CD4-positive, alpha-beta T cell treated with Interleukin-10 for 1 hour (primary cell): ENCODE measurements at places on chromosomes 16 and 17.
A peak's percentile ranks its signal among the peaks of the same experiment; 100 is the strongest.

DNA sequence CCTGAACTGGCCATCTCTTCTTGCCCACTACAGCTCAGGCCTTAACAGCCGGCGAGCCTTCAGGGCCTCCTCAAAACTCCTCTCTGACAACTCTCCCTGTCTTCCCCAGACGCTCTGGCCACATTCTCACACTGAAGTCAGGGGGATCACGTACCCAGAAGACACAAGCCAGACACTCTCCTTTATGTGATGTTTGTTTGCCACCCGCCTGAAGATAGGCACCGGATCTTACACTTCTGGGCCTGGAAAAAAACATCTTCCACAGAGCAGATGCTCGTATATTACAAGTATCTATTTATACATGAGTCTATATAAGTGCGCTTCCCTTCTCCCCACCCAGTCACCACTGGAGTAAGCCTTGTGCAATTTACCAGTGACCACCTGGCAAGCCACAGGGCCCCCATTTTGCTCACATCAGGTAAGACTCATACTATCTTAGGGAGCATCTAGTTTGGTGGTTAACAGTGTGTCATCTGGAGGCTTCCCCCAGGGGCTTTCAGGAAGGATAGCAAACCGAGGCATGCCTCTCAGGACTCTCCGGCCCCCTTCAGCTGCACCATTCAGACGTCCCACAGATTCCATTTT, 349.4 kb downstream of the SOX9 start:
- no peak for DNase-seq

DNA sequence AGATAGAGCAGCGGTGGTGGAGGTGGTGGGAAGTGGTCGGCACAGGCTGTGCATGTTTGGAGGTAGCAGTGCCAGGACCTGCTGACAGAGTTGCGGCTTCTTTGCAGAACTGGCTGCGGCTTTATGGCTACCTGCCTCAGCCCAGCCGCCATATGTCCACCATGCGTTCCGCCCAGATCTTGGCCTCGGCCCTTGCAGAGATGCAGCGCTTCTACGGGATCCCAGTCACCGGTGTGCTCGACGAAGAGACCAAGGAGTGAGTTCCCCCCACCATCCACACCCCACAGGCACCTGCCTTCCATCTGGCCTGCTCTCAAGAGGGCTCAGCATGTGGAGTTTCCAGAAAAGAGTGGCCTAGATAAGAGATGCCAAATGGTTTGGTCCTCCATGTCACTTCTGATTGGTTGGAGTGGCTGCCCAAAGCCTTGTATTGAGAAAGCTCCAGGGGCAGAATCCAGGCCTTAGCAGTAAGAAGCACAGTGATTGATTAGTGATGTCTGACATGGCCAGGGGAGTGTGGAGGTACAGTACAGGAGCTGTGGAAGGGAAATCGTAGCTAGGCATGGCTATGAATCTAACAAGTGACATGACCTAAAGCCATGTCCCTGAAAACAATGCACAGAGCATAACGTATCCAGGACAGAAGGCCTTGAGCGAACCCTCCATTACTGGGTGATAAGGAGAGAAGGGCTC, 12.0 kb downstream of the MMP15 start:
- no peak for DNase-seq

GRCh38 chr16:55009581-55009980, 78.9 kb downstream of the IRX5 start:
- DNase-seq = no peak

GRCh38 chr16:75565640-75566039, 539 bp upstream of the GABARAPL2 start:
- DNase-seq = no peak

DNA sequence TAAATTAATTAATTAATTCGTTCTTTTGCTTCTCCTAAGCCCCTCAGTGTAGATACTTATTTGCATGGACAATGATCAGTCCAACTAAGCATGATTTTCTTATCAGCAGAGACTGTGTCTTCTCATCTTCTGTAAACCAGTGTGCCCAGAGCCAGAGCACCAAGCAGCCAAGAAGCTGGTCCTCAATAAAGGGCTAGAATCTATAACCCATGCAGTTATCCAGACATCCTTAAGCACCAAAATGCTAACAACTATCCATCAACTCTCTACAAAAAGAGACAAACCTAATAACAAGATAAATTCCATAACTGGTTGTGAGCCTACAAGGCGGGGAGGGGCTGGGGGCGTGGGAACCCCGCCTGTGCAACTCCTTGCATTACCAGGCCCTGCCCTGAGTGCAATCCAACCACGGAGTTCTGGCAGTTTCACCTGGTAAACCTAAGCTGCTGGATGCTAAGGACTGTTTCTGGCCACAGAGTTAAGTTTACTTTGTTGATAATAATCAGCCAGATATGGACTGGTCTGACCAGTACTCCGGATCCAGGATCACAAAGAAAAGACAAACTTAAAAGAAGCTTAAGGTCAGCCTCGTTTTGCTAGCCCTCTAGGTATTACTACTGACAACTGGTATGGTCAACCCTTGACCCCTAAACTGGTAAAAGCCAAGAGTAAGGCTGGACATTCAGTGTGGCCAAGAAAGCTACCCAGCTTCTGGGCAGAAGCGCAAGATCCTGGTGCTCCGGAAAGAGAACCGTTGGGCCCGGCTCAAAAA, 51.5 kb downstream of the ZFHX3 start:
- no peak for DNase-seq

- no peak for DNase-seq
Observed at GRCh38 chr16:5042574-5043171, 8.9 kb upstream of the NAGPA start.

- DNase-seq = peak; percentile 85
Observed at GRCh38 chr17:7686222-7687071, 843 bp downstream of the TP53 start.

DNA sequence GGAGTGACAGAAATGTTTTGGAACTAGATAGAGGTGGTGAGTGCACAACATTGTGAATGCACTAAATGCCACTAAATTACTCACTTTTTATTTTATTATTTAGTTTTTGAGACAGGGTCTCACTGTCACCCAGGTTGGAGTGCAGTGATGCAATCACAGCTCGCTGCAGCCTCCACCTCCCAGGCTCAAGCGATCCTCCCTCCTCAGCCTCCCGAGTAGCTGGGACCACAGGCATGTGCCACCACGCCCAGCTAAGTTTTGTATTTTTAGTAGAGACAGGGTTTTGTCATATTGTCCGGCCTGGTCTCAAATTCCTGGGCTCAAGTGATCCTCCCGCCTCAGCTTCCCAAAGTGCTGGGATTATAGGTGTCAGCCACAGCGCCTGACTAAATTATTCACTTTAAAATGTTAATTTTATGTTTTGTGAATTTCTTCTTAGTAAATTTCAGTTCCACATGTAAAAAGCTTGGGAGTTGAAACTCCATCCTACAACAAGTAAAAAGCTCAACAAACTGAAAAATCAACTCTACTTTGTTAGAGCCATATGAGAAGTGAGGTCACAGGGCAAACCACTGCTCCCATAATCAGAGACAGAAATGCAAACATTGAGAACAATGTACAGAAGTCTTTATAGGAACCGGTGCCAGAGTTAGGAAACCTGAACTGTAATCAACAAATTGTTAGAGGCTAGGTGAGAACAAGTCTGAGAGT, 13.8 kb upstream of the SLC5A10 start:
- no peak for DNase-seq

GRCh38 chr17:73192206-73192893, 505 bp upstream of the COG1 start:
- DNase-seq = no peak

DNA sequence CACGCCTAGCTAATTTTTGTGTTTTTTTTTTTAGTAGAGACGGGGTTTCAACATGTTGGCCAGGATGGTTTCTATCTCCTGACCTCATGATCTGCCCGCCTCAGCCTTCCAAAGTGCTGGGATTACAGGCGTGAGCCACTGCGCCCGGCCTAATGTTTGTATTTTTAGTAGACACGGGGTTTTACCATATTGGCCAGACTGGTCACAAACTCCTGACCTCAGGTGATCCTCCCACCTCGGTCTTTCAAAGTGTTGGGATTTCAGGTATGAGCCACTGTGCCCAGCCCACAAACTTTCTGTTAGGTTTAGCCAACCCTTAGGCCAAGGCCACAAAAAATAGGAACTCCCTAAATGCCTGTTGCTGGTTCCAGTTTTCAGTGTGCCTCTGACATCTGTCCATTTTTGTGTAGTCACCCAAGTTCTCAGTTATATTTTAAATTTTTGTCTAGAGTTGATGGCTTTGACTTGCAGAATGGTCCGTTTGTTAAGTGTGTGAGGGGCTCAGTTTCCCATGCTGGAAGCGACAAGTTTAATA, 12.7 kb downstream of the CCL16 start:
- DNase-seq = no peak

GRCh38 chr17:67891481-67892119, 66.3 kb downstream of the BPTF start:
- no peak for DNase-seq

DNA sequence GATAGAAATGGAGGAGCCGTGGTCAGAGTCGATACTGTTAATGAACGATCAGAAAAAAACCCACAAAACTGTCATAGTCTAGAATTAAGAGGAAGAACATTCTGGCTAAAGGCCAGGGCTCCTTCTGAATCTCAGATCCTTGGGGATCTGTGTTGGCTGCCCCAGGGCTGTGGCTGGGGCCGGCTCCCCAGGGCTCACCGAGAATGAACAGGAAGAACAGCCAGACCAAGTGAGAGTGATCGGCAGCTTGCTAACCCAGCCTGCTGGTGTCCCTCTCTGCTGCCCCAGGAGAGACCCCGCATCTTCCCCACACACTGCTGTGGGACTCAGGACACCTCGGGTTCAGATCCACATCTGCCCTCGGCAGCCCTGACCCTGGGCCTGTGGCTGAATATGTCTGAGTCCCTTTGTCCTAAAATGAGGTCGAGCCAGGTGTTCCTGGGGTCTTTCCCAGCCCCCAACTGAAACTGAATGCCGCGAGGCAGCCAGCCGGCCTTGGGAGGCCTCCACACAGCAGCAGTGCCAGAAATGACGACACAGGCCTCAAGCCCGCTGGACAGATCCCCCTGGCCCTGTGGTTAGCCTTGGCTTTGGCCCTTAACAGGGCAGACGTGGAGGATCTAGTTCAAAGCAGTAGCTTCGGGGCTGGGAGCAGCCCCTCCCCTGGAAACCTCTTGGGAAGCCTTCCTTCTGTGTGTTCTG, 23.9 kb upstream of the CLEC18A start:
- DNase-seq = no peak

DNA sequence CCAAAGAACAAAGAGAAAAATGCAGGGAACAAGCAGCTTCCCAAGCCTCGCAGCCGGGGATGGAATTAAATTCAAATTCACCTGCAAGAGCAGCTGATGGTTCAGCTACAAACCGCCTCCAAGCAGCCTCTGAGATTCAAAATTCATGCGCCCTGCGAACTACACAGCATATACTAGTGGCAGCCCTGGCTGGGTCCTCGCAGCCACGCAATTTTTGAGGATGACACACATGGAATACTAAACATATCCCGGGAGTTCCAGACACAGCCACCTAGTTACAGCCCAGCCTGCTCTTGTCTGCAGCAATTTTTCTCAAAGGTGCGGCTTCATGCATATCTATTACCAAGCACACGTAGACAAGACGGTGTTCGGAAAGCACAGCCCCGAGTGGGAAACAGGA, 35.9 kb upstream of the KIFC3 start:
- no peak for DNase-seq

DNA sequence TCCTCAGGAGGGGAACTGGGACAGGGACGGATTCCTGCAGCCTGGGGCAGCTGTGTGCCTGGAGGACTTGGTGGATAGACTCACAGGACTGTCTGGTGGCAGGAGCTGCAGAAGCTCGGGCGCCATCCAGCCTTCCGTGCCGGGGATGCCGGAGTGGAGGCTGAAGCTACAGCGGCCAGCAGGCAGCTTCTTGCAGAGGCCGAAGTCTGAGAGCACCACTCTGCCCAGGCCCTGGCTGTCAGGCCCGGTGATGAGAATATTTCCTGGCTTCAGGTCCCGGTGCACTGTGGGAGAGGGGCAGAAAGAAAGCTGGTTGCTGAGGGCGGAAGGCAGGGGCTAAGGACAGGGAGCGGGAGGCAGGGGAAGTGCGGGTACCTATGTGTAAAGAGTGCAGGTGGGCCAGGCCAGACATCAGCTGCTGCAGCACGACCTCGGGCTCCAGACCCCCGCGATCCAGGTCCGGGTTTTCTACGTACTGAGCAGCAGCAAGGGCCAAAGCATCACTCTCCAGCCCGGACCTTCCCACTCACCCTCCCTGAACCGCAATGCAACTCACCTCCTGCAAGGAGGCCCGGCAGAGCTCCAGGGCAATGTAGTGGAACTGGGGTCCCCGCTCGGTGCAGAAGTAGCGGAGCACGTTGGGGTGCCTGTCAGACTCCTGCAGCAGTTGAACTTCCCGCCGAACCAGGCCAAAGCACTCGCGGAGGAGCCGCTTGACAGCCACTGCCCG, 16.1 kb downstream of the PLK1 start:
- DNase-seq = no peak

GRCh38 chr17:82722341-82723013, 6.0 kb downstream of the FN3KRP start:
- no peak for DNase-seq

DNA sequence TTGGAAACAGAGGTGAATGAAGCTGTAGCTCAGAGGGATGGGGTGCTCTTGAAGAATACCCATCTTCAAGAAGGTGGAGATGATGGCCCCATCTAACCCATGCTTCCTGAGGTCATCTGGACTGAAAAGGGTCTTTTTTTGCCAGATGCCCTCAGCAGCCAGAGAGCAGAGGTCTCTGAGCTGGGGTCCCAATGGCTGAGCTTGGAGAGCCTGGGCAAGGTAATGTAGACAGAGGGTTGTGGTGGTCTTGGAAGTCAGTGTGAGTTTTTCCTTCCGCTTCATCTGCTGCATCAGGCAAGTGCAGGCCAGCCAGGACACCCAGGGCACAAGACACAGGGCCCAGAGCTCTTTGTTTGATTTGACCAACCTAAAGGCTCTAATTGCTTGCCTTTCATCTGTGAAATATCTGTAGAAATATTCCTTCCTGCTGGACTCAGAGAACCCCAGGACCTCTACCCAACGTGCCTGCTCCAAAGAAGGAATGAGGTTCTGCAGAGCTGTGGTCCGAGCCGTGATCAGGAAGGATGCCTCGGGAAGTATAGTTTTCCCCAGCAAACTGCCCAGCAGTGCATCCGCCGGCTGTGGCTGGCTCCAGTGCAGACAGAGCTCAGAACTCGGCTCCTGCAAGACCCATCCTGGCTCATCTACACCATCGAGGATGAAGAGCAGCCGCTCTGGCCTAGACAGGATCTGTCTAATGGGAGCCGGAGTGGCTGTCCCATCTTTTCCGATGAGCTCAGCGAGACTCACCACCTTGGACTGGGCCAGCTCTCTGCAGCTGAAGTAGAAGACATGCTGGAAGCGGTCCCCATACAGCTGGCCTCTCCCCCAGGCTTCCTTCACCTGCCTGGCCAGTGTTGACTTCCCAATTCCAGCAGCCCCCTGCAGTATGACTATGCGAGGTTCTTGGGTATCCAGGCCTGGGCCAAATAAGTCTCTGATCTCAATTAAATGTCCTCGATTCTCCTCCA, 25.2 kb downstream of the NLRP1 start:
- DNase-seq = no peak
